Right renal cortex interstitium (tissue), 3 donors: ENCODE measurements at places on chromosomes 4 and X. TPM values are rescaled to one million over a fixed set of nuclear protein-coding genes. Genes with fewer than 3 reads are reported as not detected.

- DNase-seq: no peak
These were observed 341.2 kb upstream of the FMR1 start for GRCh38 chrX:147570483-147570882.

Gene CORIN
- polyA plus RNA-seq: 5.2 TPM

DNA sequence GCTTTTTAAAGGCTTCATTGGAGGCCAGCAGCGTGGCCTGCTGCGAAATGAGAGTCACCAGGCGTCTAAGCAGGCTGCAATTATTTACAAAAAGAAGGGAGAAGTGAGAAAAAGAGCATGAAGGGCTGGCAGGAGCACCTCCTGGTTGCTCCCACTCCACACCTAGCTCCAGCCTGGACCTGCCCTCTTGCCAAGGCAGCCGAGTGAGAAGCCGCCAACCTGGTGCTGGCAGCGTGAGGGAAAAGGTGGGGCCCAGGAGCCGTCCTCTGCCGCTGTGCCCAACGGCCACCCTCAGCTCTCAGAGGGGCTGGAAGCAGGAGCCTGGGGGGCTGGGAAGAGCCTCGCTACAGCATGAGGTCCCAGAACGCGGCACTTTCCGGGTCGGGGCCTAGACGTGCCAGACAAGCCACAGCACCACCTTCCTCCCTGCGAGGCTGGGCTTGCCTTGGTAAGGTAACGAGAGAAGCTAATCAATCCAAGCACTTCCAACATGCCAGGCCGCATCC lies 16.3 kb downstream of the SLC6A8 start:
- no peak for DNase-seq

GRCh38 chr4:10808591-10808990 lies 124.0 kb upstream of the CLNK start:
- no peak for DNase-seq

DNA sequence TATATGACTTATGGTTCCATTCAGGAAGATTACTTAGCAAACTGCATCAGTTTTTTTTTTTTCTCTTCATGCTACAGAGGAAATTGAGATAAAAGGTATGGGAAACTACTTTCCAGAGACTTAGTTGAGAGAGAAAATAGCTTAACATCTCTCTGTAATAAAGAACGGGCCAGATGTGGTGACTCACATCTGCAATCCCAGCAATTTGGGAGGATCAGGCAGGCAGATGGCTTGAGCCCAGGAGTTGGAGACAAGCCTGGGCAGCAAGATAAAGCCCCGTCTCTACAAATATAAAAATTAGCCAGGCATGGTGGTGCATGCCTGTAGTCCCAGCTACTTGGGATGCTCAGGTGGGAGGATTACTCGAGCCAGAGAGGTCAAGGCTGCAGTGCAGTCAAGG lies 271.2 kb upstream of the TENM3 start:
- DNase-seq: no peak

DNA sequence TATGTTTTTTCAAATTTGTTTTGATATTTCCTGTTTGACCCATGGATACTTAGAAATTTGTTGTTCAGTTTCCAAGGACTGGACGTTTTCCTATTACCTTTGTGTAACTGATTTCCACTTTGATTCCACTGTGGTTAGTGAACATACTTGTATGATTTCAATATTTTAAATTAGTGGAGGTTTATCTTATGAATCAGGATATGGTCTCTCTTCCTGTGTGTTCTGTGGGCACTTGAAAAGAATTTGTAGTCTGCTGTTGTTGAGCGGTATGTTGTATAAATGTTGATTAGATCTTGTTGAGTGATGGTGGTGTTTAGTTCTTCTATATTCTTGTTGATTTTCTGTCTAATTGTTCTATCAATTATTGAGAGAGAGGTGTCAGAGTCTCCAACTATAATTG lies 21.2 kb upstream of the LAMTOR3 start:
- no peak for DNase-seq

DNA sequence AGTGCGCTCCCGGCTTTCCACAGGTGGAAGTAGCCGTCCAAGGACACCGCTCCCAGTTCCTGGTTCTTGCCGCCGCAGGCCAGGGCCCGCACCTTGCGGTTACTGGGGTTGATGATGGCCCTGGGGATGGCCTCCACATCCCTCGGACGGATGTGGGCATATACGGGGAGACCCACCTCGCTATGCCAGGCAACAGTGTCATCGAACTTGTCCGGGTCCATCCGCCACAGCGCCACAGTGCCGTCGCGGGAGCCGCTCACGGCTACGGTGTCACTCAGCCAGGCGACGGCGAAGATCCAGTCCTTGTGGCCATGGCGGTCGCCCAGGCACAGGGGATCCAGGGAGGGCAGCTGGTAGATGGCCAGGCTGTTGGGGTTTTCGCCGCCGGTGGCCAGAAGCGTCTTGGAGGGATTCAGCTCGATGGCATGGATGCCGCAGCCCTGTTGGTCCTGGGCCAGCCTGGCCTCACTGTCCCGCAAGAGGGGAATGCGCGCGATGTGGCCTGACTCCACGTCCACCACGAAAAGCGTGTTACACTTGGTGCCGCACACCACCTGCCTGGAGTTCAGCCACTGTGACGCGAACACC lies 795 bp downstream of the DCAF12L1 start:
- no peak for DNase-seq

Gene F8A3
- 15.3 TPM for polyA plus RNA-seq

GRCh38 chr4:3415471-3416141 lies 26.2 kb upstream of the HGFAC start:
- DNase-seq: no peak
